ENCODE measurements at places on chromosomes 1 and 21.

GRCh38 chr1:186456729-186457255, 4.1 kb downstream of the PDC start:
- DNase-seq, result no peak

- DNase-seq, result no peak
Observed at GRCh38 chr1:25461849-25462248, 31.2 kb downstream of the MACO1 start.

DNA sequence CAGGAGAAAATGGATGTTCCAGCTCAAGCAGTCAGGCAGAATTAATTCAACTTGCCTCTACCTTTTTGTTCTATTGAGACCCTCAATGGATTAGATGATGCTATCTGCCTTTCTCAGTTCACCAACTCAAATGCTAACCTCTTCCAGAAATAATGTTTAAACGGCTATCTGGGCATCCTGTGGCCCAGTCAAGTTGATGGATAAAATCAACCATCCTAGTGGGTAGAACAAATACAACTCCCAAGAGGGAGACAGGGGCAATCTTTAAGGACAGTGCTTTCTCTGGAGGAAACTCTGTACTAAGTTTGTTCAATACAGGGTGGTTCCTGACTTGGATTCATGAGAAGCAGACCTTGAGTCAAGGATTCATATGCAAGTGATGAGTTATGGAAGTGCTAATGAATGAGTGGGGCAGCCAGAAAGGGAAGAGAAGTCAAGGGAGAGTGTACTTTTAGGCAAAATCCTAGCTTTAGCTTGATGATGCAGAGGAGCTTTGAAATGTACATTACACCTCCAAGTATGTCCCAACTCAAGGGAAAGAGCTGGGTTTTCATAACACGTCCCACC, 49.4 kb upstream of the COG2 start:
- DNase-seq, result no peak

GRCh38 chr1:104855550-104855949, 1105.9 kb downstream of the AMY1C start:
- DNase-seq, result no peak

GRCh38 chr1:54361342-54361741, 44.9 kb downstream of the SSBP3 start:
- no peak for DNase-seq

DNA sequence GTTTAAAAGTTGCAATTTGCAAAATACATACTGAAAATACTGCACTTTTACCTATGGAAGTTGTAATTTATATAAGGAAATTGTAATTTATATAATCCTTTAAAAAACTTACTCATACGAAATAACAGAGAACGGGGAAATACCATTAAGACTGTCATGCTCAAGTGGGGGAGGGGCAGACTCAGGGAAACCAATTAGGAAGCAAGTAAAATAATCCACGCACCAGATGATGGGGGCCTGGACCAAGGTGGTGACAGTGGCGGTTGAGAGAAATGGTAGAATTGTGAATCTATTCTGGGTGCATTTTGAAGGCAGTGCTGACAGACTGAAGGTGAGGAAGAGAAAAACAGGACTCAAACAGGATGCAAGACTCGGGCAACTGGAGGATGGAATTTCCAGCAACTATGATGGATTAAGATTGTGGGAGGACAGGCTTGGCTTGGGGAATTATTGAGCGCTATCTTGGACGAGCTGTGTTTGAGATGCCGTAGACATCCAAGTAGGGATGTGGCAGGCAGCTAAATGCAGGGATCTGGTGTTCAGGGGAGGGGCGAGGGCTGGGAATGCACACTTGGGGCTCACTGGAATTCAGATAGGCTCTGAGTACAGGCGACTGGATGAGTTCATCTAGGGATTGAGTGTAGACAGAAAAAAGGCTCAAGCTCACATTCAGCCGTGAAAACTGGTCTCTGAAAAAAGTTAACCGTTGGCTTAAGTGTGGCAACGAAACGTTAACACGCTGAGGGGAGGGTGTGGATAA, 977 bp downstream of the LCA5L start:
- DNase-seq, result no peak

- DNase-seq, result no peak
Observed at GRCh38 chr1:56709995-56710394, 64.9 kb downstream of the PRKAA2 start.

DNA sequence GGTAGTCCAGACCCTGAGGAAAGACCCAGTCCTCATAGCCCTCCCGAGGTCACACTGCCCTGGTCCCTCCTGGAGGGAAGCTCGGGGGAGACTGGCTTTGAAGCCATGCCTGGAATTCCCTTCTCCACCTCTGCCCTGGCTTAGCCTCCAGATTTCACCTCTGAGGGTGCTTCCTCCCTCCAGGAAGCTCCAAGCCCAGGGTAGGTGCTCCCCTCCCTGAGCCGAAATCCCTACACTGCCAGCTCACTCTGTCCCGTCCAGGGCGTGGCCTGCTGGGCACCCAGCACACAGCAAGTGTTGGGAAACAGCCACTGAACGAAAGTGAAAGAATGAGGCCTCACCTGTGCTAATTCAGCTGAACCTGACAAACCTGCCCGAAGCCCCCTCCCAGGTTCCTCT, 6.0 kb upstream of the TNFRSF25 start:
- DNase-seq, result no peak

GRCh38 chr1:245807306-245807705, 652.5 kb downstream of the KIF26B start:
- DNase-seq, result no peak

DNA sequence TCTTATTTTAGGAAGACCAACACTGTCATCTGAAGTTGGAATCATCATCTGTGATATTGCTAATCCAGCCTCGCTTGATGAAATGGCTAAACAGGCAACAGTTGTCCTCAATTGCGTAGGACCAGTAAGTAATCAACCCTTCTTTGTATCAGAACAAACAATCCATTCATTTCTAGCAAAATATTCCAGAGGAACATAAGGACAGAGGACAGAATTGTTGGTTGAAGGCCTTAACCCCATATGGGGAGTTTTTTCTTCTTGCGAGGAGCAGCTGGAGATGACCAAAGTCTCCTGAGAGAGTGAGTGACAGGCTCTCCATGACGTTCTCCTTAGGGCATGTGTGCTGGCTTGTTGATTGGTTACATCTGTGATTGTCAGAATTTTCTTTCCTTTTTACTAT, 2.7 kb downstream of the SCCPDH start:
- DNase-seq, result no peak

DNA sequence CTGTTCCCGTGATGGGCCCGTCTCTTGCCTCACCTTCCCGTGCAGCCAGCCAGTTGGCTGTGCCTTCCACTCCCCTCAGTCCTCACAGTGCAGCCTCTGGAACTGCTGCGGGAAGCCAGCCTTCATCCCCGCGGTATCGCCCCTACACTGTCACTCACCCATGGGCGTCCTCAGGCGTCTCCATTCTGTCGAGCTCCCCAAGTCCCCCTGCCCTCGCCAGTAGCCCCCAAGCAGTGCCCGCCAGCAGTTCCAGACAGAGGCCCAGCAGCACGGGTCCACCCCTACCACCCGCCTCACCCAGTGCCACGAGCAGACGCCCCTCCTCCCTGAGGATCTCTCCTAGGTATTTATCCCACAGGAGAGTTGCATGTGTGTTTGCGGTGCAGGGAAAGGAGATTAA, 73.5 kb downstream of the UBE4B start:
- DNase-seq, result no peak

GRCh38 chr1:202005958-202006357, 4.4 kb upstream of the ELF3 start:
- DNase-seq, result no peak

GRCh38 chr21:34922479-34922878, 126.6 kb downstream of the RUNX1 start:
- DNase-seq, result no peak

- DNase-seq, result no peak
Observed at GRCh38 chr1:228347181-228347580, 59.5 kb downstream of the TRIM11 start.

- no peak for DNase-seq
Observed at GRCh38 chr1:224745394-224745793, 129.3 kb downstream of the CNIH3 start.

- DNase-seq, result peak; percentile 49
Observed at GRCh38 chr1:89820422-89821321, at the start of gene LRRC8D. Gene LRRC8D (plus strand): TSS chr1:89821032. CDS start chr1:89933069, 112,037 bp downstream.

GRCh38 chr1:206695733-206696132, 11.0 kb downstream of the MAPKAPK2 start:
- DNase-seq, result no peak

DNA sequence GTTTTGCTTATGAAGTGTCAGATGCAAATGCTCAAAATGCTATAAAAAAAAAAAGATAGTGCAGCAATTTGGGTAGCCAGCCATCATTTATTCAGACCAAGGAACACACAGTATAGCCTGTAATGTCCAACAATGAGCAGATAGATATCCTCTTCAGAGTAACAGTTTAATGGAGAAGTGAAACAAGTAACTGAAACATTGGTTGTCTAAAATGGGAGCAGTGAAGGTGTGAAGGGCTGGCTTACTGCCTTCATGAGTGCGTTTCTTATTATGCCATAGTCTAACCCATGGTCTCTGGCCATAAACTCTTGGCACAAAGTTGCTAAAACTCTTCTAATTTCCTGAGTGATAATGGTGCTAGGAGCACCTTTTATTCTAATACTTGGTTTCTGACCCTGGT, 11.4 kb downstream of the RGS5 start:
- no peak for DNase-seq

GRCh38 chr1:150578272-150579109, 919 bp downstream of the MCL1 start:
- no peak for DNase-seq

DNA sequence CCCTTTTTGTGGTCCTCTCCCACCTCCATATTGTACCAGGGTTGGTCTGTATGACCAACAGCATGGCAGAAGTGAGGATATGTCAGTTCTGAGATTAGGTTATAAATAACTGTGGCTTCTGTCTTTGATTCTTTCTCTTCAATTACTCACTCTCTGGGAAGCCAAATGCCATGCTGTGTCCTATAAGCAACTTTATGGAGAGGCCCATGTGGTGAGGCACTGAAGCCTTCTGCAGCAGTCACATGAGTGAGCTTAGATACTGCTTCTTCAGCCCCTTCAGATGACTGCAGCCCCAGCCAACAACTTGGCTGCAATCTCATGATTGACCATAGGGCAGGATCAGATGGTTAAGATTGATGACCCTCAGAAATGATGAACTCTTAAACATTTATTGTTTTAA, 34.0 kb upstream of the SAMD13 start:
- DNase-seq, result no peak

- no peak for DNase-seq
Observed at GRCh38 chr1:29438991-29439390, 202.7 kb downstream of the PTPRU start.

DNA sequence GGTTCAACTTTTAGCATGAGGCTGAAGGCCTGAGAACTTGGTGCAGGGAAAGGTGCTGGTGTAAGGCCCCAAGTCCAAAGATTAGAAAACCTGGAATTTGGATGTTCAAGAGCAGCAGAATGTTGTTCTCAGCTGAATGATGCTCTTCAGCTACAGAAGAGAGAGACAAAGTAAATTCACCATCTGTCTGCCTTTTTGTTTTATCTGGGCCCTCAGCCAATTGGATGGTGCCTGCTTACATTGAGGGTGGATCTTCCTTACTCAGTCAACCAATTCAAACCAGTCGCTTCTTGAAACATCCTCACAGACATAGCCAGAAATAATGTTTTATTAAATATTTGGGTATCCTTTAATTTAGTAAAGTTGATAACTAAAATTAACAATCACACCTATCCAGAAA, 748.2 kb upstream of the ADAMTS5 start:
- no peak for DNase-seq

DNA sequence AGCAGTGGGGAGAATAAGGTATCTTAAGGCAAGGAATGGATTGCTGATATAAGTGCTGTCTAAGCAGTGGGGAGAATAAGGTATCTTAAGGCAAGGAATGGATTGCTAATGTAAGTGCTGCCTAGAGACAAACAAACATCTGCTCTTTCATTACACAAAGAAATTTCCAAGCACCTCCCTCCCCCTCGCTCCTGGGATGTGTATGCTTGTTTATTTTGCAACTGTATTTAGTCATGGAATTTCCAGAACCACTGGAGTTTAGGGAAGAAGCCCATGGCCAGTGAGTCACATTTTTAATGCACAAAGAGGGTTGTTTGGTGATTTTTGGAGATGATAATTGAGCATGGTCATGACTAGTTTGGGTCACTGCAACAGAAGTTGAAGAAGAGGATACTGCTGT, 21.5 kb downstream of the PDPN start:
- DNase-seq, result no peak

DNA sequence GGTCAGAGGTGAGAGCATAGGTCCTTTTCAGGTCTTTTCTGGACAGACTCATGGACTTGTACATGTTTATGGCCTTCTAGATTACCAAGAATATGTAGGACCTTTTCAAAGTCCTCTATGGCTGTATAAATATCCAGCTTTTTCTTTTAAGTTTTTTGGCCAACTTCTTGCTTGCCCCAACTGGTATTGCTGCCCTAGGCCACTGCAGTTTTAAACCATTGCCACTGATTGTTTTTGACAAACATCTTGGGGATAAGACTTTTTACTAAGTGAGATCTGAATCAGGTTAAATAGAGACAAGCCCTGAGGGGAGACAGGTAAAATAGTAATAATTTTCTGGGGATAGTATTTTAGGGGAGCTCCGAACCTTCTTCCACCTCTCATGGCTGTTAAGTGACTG, 14.8 kb upstream of the DDR2 start:
- DNase-seq, result no peak

DNA sequence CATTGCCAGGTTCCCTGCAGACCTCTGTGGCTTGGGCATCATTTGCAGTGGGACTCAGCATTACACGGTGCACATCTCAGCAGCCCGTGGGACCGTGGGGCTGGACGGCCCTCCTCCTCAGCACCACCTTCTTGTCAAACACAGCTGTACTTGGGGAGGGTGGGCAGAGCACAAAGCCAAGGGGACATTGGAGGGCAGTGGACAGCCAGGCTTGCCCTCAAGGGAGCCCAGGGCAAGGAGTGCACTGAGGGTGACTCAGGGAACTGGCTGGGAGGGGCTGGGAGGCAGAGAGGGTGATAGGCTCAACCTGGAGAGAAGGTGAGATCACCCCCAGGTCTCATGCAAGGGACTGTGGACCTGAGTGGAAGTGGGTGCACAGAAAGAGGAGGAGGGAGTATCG, 3.4 kb downstream of the CAPN9 start:
- DNase-seq, result no peak

- DNase-seq, result no peak
Observed at GRCh38 chr1:48418742-48419141, 53.3 kb downstream of the SPATA6 start.

GRCh38 chr1:158943059-158943458, 11.7 kb downstream of the PYHIN1 start:
- DNase-seq, result no peak

- DNase-seq, result no peak
Observed at GRCh38 chr1:222600281-222600680, 10.5 kb upstream of the TAF1A start.

DNA sequence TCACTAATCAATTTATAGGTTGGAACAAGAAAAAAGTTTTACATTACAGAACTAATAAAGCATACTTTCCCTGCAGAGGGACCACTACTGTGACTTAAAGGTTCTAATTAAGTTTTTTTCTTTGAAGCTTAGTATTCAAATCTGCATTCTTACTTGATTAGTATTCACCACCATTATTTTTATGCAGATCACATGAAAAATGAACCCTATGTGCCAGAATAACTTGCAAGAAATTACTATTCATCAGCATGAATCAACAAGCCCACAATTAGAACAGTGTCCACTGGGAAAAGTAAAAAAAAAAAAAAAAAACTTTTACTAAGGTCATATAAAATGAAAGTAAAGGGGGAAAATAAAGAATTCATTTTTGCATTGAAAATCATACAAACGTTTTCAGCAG, 90.8 kb downstream of the SMYD3 start:
- DNase-seq, result no peak

GRCh38 chr1:203036135-203036534, 9.8 kb downstream of the PPFIA4 start:
- no peak for DNase-seq
